Mammary epithelial cell (primary cell): ENCODE measurements at places on chromosomes 2 and 18.

- no peak for DNase-seq
Measured at GRCh38 chr2:111204706-111205105, 84.0 kb downstream of the BCL2L11 start.

- peak; percentile 89 for DNase-seq
Measured at GRCh38 chr2:163341426-163341825, 394.4 kb downstream of the FIGN start.

DNA sequence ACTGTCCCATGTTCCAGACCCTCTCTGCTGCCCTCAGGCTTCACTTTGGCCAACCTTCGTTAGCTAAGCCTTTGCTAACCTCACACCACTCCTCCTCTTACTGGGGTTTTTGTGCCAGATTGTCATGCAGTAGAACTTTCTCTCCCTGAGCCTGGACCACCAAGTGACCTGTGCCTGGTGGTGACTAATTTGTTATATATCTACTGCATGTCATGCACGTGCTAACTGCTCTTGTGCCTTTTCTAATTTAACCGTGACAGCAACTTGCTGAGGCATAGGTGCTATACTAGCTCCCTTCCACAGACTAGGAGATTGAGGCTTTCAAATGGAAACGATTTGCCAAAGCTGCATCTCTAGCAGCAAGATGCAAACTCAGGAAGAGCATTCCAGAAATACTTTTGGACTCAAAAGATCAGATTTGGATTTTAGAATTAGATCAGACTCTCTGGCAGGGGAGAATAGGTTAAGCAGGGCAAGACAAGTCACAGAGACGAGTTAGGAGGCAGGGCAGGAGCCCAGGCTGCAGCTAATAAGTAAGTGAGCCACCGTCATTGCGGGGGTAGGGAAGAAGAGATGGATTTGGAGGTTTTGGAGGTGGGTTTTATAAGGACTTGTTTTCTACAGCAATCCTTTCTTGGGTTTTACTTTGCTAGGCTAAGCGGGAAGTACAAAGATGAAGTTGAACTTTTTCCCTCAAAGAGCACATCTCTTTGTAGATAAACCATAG, 1.8 kb downstream of the PPP1R7 start:
- DNase-seq: no peak

DNA sequence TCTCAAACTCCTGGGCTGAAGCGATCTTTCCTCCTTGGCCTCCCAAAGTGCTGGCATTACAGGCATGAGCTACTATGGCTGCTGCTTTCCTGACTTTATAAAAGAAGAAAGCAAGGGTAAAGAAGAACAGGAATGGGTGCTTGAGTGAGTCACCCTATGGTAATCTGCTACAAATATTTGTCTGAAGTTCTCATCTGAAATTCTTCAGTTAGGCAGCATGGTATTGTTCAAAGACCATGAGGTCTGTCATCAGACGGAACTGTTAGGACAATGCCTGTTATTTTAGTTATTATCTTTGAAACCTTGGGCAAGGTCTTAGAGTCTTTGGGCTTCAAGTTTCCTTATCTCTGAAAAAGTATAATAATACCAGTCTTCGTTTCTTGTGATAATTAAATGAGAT, 695.8 kb downstream of the RNF144A start:
- DNase-seq: peak; percentile 12

DNA sequence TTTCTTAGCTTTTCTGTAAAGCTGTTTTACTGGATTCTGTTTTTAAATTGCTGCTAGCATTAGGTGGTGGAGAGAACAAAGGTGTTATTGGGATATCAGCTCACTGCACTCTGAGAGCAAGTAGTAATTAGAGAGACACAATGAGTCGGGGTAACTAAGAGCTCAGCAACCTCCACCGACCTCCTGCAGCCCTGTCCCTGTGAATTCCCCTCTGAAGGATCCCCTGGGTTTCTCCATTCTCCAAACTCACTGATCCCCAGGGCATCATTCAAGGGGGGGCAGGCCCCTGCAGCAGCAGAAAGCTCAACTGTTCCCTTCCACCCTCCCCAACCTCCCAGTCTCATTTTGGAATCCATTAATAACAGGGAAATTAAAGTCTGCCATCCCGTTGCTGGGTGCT, 73.0 kb downstream of the MTCL1 start:
- no peak for DNase-seq

- DNase-seq: no peak
Measured at GRCh38 chr2:240252191-240252871, 111.9 kb upstream of the OTOS start.

GRCh38 chr2:197102231-197102630, 175.7 kb upstream of the PGAP1 start:
- DNase-seq: no peak

DNA sequence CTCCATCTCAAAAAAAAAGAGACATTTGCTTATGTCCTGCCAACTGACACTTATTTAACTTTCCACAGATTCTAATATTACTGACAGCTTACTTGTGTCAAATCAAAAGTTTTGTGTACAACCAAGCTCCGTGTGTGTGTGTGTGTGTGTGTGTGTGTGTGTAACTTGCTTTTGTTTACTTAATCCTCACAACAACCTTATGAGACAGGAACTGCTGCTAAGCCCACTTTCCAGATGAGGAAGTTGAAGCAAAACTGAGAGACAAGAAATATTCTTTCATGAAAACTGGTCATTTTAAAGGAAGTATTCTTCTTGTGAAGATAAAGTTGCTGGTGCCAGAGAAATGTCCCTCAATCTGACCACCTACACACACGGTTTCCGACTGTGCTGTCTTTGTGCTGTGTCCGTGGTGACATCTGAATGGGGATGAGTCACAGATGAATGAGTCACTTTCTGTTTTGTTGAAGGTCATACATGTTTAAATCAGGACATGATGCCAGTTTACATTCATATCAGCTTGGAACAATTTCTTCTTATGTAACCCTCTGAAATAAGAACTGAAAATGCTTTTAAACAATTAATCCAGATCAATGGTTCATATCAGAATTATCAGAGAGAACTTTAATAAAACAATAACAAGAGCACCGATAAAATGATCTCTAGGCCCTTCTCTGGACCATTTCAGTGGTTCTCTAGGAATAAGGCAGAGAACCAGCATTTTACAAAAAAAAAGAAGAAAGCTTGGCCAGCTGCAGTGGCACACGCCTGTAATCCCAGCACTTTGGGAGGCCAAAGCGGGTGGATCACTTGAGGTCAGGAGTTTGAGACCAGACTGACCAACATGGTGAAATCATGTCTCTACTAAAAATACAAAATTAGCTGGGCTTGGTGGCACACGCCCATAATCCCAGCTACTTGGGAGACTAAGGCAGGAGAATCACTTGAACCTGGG, 95.5 kb downstream of the THNSL2 start:
- no peak for DNase-seq

- DNase-seq: no peak
Measured at GRCh38 chr18:48714873-48715272, 176.0 kb downstream of the CTIF start.

GRCh38 chr2:134630504-134631159, 88.2 kb downstream of the TMEM163 start:
- DNase-seq: no peak

GRCh38 chr2:134362152-134362668, 108.3 kb downstream of the MGAT5 start:
- no peak for DNase-seq
